ENCODE measurements at places on chromosomes 16 and 17. TPM values are rescaled to one million over a fixed set of nuclear protein-coding genes. Genes with fewer than 3 reads are reported as not detected.

Gene CHTF18
- 4.6 TPM for total RNA-seq

Gene G6PC1
- total RNA-seq = not detected

Gene GOSR2
- 50.0 TPM for total RNA-seq

Gene CNGB1
- total RNA-seq = 1.00 TPM

Data from transverse colon (tissue), 4 donors.